ENCODE measurements at places on chromosomes 12 and 14. TPM values are rescaled to one million over a fixed set of nuclear protein-coding genes. Genes with fewer than 3 reads are reported as not detected.

Gene TAS2R42
- total RNA-seq: not detected

Gene NGB
- not detected for total RNA-seq

Gene CCDC197
- not detected for total RNA-seq

GRCh38 chr12:98780261-98780660, 135.2 kb downstream of the APAF1 start:
- DNase-seq: no peak

- no peak for DNase-seq
Measured at GRCh38 chr14:61350427-61351270, 29.3 kb downstream of the PRKCH start.

Gene PIWIL1
- total RNA-seq: not detected

Gene KLHDC1
- 3.8 TPM for total RNA-seq

Gene FAM181A
- not detected for total RNA-seq

GRCh38 chr12:26370098-26370497, 174.7 kb downstream of the SSPN start:
- DNase-seq: no peak

GRCh38 chr12:101592448-101592847, 2.3 kb upstream of the MYBPC1 start:
- DNase-seq: no peak

GRCh38 chr14:25484235-25484634, 434.3 kb upstream of the STXBP6 start:
- no peak for DNase-seq

DNA sequence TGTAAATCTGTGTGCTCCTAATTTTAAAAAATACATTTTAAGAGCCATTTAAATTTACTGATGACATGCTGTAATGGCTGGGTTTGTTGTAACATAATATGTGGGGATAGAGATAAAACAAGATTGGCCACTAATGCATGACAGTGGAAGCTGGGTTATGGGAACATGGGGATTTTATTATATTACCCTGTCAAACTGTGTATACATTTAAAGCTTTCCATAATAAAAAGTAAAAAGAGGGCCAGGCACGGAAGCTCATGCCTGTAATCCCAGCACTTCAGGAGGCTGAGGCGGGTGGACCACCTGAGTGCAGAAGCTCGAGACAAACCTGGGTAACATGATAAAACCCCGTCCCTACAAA, 9.1 kb downstream of the TMEM233 start:
- no peak for DNase-seq

- DNase-seq: no peak
Measured at GRCh38 chr12:114961491-114961890, 277.5 kb upstream of the TBX3 start.

Gene GALNT9
- not detected for total RNA-seq

- no peak for DNase-seq
Measured at GRCh38 chr12:61846765-61847164, 413.4 kb upstream of the USP15 start.

DNA sequence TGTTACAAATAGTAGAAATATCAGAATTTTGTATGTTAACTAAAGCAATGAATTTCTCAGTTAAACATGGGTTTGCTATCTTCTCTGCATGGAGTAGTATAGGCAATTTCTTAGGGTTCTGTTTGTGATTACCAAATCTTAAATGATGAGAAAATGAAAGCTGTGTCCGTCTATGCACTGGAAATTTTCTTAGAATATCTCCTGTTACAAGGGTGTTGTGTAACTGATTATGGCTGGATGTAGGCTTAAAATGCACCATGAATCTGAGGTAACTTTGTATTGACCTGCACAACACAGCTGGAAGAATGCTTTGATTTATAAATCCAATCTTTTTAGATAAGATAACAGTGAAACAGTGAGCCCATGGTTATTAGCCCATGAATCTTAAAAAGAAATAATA, 17.8 kb downstream of the TRIP11 start:
- DNase-seq: no peak

GRCh38 chr12:103278329-103278728, 217.4 kb downstream of the C12orf42 start:
- peak; percentile 23 for DNase-seq

Gene RHOJ
- 1.7 TPM for total RNA-seq

DNA sequence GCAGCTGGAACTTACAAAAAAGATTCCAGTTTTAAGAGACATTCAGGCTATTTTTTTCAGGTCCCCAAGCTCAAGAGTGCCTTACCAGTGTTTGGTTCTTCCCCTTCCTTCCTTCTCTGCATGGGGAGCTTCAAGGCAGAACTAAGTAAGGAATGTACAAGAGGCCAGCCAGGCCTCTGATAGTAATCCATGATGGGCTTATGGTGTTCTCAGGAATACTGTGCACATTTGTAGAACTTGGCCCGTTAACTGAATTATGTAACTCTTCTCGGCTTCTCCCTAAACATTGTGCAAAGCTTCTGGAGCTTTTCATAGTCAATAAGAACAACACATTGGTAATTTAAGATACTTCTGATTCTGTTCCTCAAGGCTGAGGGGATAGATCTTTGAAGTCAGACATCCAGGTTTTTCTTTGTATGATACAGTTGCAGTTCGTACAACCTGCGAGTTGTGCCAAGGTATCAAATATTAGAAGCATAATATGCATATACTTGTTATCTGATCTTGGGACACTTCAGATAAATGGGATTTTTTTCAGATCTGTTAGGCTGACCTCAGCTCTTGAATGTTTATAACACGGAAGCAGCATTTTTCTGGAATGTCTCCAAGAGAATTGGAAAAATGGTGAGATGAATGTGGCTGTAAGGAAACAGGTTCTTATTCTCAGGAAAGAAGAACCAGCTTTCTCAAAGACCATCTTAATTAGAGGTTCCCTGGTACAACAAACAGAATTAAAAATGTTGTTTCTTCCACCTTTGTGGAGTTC, 148.6 kb downstream of the ANO4 start:
- DNase-seq: no peak

DNA sequence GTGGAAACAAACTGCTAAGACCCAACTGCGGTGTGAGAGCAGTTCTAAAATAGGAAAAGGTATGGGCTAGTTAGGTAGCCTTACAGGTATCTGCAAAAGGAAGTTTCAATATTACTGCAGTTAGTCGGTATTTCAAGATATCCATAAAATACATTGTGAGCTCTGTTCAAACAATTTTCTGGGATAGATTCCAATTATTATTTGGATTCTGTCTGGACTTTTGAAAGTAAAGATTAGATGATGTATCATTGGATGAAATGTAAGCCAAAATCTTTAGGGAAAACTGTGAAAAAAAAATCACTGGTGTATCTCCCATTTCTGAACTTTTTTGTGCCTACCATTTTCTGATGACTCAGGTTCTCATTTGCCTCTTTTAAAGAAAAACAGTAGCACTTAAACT, 621.6 kb downstream of the CCER1 start:
- no peak for DNase-seq

Gene HNRNPA1
- total RNA-seq: 777 TPM

Gene ALX1
- total RNA-seq: not detected

GRCh38 chr14:96979611-96980074, 182.5 kb downstream of the VRK1 start:
- no peak for DNase-seq

DNA sequence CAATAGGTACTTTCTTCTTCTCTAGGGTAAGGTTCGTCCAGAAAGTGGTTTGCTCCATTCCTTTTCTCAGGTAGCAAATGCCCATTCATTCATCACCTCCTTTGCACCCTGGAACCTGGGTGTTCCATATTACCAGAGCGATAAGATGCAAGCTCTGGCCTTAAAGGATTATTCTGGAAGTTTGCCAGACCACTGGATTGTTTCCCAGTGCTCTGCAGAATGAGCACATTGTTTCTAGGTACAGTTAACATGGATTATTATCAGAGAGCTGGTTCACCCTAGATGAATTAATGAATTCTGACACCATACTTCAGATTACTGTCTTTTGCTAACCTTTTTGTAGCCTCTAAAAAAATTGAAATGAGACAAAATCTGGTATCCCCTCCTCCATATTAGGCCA, 170.9 kb upstream of the BMP4 start:
- DNase-seq: no peak
